Renal cortical epithelial cell (primary cell): ENCODE measurements at places on chromosomes 1 and 21. TPM values are rescaled to one million over a fixed set of nuclear protein-coding genes. Genes with fewer than 3 reads are reported as not detected.

Gene CD53
- not detected in 2 replicates for total RNA-seq

Gene PKLR
- total RNA-seq, result 0.05 TPM in 1 of 2 replicates, not detected in the other

Gene LORICRIN
- not detected in 2 replicates for total RNA-seq

Gene MCOLN3
- 1.3 and 4.0 TPM in 2 replicates for total RNA-seq

Gene NUF2
- 0.30 and 12.9 TPM in 2 replicates for total RNA-seq

Gene OR14A16
- not detected in 2 replicates for total RNA-seq

Gene LCE1D
- total RNA-seq, result not detected in 2 replicates

Gene RPTN
- total RNA-seq, result 0.10 TPM in 1 of 2 replicates, not detected in the other

Gene LSM10
- 6.4 and 12.1 TPM in 2 replicates for total RNA-seq

Gene THEM5
- total RNA-seq, result not detected in 2 replicates

Gene MMEL1
- total RNA-seq, result 0.65 TPM in 1 of 2 replicates, not detected in the other

Gene ELF3
- 277 and 307 TPM in 2 replicates for total RNA-seq

Gene CEPT1
- 52.7 and 85.3 TPM in 2 replicates for total RNA-seq

Gene CFAP107
- total RNA-seq, result not detected in 2 replicates

Gene SPRR2B
- not detected in 2 replicates for total RNA-seq

Gene AMY1C
- total RNA-seq, result not detected in 2 replicates

Gene MR1
- 27.4 and 28.7 TPM in 2 replicates for total RNA-seq

Gene FCRL6
- total RNA-seq, result 0.05 TPM in 1 of 2 replicates, not detected in the other

Gene SYT2
- 0.05 TPM in 1 of 2 replicates, not detected in the other for total RNA-seq

Gene SYNJ1
- 0.69 and 13.1 TPM in 2 replicates for total RNA-seq

Gene CASP9
- total RNA-seq, result 8.7 and 11.5 TPM in 2 replicates
